ACHN (cell line): ENCODE measurements at places on chromosomes 1 and 21.
A peak's percentile ranks its signal among the peaks of the same experiment; 100 is the strongest.

DNA sequence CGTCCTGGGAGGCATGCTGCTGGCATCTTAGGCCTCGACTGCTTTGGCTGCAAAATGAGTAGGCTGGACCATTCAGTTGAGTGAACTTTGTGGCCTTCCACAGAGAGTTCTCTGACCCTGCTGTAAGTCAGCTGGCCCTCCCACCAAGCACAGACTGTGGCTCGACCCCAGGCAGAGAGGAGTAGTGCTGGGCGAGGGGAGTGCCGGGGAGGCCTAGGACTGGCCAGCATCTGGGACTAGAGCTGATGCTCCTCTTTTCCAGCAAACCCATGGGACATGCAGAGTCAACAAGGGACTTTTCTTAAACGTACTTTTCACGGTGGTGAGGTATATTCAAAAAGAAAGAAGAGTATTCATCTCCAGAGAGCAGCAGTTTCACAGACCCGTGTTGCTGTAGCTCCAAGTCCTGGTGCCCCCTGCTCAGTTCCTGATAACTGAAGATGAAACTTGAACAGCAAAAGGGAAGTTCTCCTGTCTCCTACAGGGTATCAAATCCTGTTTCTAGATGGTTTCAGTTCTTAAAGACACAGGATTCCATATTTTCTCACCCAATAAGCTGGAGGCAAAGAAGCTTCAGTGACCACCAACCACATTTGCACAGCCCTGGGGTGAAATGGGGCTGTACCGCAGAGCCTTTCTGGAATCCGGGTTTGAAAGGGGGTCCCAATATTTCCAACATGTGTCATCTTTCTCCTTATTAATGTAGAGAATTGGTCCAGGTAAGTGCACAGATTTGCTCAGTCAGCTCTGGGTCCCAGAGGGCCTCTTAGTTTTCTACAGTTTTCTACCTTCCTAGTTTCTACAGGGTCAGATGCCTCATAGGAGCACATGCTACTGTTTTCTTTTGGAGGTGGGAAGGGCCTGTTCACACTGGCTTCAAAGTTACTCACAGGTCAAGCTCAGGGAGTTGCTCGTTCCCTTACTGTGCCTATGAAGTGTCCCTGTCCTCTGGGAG lies 20.9 kb downstream of the BATF3 start:
- DNase-seq = no peak

DNA sequence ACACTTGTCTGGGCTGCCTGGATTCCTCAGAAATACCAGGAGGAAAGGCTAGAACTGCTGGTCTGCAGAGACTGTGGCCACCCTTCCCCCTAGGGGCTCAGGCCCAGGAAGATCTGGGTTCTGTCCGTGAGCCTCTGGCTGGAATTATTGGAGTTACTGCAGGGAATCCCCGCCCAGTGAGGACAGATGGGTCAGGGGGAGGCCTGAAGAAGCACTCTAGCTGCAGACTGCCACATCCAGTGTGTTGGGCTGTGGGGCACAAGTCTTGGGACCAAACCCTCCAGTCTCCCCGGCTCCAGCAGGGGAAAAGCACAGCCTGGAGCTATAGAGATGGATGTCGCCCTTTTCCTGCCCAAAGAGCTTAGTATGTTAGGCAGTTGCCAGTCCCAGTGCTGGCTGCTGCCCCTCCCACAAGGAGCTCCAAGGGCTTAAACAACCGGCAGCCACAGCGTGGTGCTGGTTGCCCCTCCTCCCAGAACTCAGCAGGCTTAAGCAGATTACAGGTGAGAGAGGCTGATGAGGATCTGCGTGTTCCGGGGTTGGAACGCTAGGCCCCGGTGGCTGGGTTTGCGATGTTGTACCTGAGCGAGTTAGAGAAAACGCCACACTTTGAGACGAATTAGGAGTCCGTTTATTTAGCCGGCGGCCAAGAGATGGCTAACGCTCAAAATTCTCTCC lies 255.5 kb upstream of the LRRC7 start:
- DNase-seq = no peak

DNA sequence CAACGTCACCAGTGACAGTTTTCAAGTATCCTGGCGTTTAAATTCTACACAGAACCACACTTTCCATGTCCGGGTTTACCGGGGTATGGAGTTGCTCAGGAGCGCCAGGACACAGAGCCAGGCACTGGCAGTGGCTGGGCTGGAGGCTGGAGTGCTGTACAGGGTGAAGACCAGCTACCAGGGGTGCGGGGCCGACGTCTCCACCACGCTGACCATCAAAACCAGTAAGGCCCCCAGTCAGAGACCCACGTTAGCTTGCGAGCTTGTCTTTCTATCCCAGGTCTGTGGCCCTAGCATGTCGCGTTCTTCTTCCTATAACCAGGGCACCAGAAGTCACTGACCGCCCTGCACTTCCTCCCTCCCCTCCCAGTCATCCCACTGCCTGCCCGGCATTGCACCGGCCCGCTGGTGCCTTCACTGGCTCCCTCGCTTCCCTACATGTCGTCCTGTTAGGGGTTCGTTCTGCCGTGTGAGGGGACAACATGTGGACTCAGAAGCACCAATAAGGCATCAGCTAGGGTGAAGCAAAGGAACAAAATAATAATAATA lies 27.9 kb downstream of the UMODL1 start:
- DNase-seq = no peak

GRCh38 chr1:157380523-157380922 lies 171.8 kb downstream of the FCRL5 start:
- no peak for DNase-seq

GRCh38 chr1:171740356-171740863 lies 1.5 kb downstream of the VAMP4 start:
- DNase-seq = peak; percentile 62

- peak; percentile 7 for DNase-seq
Observed at GRCh38 chr21:41752231-41752681, 14.6 kb downstream of the RIPK4 start.

- DNase-seq = no peak
Observed at GRCh38 chr1:228809621-228810394, 74.5 kb downstream of the RHOU start.

- DNase-seq = no peak
Observed at GRCh38 chr1:103937763-103938357, 188.2 kb downstream of the AMY1C start.

GRCh38 chr1:115718011-115718754 lies 50.3 kb downstream of the CASQ2 start:
- no peak for DNase-seq

DNA sequence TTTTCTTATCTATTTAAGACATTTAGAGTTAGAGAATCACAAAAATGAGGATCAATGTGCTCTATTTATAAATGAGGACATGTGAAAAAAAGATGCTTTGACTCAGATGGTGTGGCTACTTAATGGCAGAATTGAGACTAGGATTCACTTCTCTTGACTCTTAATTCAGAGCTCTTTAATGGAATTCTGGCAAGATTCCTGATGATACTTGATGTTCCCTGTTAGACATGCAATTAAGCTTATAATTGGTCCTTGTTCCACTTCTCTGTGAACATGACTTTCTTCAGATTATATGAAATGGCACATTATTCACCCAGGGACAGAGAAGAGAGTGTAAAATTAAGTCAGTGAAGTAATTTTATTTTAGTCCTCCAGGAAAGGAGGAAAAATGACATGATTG lies 165.3 kb downstream of the LRRC7 start:
- no peak for DNase-seq

DNA sequence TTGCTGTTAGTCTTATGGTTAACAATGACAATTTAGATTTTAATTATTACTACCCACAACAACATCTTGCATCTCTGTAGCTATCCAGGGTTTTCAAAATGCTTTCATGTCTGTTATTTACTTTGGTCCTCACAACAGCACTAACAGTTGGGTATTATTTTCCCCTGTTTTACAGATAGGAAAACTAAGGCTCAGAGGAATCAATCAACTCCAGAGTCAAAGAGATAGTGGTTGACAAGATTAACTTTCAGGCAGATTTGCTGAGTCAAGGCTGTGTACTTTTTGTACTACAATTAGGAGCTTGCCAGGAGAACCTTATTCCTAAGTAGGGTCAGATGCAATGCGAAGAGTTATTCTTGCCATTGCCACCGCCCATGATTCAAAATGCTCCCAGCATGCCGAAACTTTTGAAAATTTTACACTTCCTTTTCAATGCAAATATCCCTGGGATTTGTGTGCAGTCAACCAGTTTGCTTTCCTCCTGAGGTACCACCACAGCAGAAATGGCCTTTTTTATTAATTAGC lies 49.4 kb upstream of the ROR1 start:
- no peak for DNase-seq

- DNase-seq = no peak
Observed at GRCh38 chr1:9877962-9878361, 32.1 kb downstream of the CTNNBIP1 start.

GRCh38 chr1:54972436-54972835 lies 8.0 kb upstream of the TMEM61 start:
- DNase-seq = no peak

GRCh38 chr1:11169202-11169601 lies 20.0 kb upstream of the ANGPTL7 start:
- DNase-seq = no peak

DNA sequence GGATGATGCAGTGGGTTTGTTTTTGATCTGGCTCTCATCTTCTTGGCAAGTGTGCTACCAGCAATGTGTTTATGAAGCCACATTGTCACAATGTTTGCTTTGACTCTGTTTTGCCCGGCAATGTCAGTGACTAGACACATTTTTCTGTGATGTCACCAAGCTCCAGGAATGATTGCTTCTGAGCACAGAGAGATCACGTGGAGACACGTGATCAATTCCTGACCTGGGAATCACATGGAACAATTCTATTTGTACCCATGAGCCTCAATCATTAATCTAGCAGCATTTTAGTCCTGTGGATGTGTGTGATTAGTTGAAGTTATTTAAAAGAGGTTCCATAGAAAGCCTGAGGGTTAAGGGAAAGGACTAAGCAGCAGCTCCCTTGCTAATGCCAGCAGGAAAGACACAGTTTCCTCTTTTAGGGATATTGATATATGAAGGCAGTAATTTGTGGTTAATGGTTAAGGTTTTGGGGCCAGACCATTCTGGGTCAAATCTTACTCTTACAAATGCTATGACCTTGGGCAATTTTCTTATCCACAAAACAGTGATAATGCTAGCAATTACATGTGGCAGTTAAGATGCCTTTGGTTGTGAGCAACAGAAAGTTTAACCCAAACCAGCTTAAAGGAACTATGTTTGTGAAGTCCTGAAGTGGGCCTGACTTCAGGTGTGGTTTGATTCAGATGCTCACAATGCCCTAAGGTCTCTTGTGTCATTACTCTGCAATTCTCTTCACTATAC lies 59.0 kb downstream of the FASLG start:
- DNase-seq = no peak

DNA sequence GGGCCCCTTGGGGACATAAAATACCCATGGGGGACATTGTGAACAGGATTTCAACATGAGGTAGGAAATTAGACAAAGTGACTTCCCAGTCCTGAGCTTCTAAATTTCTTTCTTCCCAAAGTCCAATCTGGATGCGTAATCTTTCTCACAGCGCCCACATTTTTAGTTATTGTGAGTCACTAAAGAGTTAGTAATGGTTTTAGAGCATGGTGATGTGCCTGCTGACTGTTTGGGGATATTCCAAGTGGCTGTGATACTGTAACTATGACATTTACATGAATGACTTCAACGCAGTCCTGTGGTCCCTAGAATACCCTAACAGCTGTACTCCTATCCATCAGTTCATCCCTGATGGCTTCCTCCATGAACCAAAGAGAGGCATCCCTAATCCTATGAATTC lies 224.0 kb upstream of the COA6 start:
- no peak for DNase-seq

DNA sequence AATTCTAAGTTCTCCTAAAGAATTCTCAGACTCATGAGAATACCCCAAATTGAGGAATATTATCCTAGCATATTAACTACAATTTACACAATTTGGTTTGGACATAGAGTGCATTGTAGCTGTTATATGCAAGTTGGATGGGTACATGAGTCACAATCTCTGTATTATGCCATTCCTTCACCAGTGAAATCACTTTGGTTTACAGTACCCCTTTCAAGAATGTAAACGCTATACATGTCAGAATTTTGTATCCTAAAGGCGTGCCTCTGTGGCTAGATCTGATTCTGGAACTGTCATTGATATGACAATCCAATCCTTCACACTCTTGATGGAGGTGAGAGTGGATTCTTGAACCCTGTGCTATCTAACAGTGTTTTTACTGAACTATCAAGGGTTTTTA lies 6.7 kb upstream of the IL10RB start:
- no peak for DNase-seq

DNA sequence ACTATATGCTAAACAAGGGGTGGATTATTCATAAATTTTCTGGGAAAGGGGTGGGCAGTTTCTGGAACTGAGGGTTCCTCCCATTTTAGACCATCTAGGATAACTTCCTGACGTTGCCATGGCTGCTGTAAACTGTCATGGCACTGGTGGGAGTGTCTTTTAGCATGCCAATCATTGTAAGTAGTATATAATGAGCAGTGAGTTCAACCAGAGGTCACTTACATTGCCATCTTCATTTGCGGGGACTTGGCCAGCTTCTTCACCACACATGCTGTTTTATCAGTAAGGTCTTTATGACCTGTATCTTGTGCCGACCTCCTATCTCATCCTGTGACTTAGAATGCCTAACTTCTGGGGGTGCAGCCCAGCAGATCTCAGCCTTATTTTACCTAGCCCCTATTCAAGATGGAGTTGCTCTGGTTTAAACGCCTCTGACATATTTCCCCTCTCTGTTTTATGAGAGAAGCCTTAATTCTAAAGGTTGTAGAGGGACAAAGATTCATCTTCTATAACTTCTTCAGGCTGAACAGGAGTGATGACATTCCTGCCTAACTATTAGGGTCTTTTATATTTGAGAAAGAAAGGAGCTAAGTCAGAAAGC lies 60.4 kb downstream of the DIP2A start:
- no peak for DNase-seq

DNA sequence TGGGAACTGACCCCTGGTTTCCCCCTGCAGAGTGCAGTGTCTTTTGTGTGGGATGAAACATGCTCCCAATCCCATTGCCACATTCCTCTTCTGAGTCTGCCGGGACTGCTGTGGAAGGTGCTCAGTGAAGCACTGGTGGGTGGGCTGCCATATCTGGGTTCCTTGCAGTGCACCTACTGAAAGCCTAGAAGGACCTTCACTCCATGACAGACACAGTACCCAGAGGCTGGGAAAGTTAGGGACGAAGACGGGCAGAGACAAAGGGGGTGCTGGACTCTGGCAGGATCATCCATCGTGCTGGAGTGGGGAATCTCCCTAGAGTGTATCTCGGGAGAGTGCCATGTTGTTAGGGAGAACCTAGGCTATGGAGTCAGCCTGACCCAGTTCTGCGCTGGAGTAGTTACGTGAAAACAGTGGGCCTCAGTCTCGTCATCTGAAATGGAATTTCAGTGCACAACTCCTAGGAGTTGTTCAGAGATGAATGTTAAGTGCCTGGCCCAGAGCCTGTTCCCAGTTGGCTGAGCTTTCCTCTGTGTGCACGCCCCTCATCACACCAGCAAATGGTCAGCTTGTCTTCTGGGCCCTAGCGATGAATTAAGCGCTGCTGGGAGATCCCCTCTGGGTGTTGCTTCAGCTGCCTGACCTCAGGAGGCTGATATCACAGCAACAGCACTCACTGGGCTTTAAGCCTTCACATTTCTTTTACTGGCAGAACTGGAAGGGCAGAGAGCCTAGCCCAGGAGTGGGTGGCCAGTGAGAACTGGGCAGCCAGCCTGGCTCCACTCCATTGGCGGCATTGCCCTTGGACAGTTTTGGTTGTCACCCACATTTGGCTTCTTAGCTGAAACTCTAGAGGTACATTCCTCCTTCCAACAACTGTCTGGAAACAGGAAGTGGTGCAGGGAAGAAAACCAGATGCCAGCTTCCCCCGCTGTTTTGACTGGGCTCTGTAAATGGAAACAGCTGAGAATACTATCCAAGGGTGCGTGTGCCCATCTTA lies 479.8 kb upstream of the VAMP3 start:
- no peak for DNase-seq

- no peak for DNase-seq
Observed at GRCh38 chr1:37795340-37796125, 1.9 kb downstream of the MANEAL start.
